ENCODE measurements at places on chromosomes 6 and 20.

GRCh38 chr6:44855562-44856411, 468.3 kb downstream of the CDC5L start:
- no peak overlapping the region for H3K27ac ChIP-seq
- no peak overlapping the region for H3K4me3 ChIP-seq
- H3K27me3 ChIP-seq, result no peaks in the 10 kb centered on the region
- DNase-seq, result no peak
- H3K36me3 ChIP-seq, result no peaks in the 10 kb centered on the region
- peaks cover 21% of the 10 kb centered on the region for H3K4me1 ChIP-seq

- DNase-seq, result no peak
- H3K27ac ChIP-seq, result no peak overlapping the region
- no peaks in the 10 kb centered on the region for H3K4me1 ChIP-seq
- no peaks in the 10 kb centered on the region for H3K27me3 ChIP-seq
Measured at GRCh38 chr6:101013612-101014195, 132.6 kb upstream of the ASCC3 start.

- no peaks in the 10 kb centered on the region for H3K27me3 ChIP-seq
- no peaks in the 10 kb centered on the region for H3K36me3 ChIP-seq
- H3K27ac ChIP-seq, result no peak overlapping the region
- no peaks in the 10 kb centered on the region for H3K4me1 ChIP-seq
- no peak overlapping the region for H3K4me3 ChIP-seq
- DNase-seq, result no peak
Measured at GRCh38 chr6:155377061-155377460, 62.8 kb upstream of the TFB1M start.

- no peak for DNase-seq
- no peak overlapping the region for H3K27ac ChIP-seq
- no peak overlapping the region for H3K4me3 ChIP-seq
- H3K27me3 ChIP-seq, result no peaks in the 10 kb centered on the region
- H3K36me3 ChIP-seq, result no peaks in the 10 kb centered on the region
Measured at GRCh38 chr6:170265655-170266054, 25.2 kb downstream of the DLL1 start.

DNA sequence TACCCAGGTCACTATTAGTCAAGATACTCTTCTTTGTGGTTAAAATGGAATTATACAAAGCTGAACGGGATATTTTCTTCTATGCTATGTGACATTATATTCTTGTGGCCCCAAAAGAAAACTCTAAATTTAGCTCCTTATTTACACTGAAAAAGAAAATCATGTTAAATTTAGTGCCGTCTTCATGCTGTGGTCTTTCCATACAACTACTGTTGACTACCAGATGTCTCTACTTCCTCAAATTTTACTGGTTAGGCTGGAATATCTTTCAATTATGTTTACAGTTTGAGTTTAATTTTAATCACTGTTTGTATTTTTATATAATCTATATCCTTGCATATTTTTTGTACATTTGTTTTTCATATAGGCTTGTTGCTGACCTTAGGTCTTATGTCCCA, 95.6 kb upstream of the FOXO3 start:
- peaks cover 13% of the 10 kb centered on the region for H3K4me1 ChIP-seq
- H3K36me3 ChIP-seq, result no peaks in the 10 kb centered on the region
- H3K27me3 ChIP-seq, result no peaks in the 10 kb centered on the region
- DNase-seq, result no peak
- H3K27ac ChIP-seq, result no peak overlapping the region
- H3K4me3 ChIP-seq, result no peak overlapping the region
